Breast epithelium (tissue), 4 donors: ENCODE measurements at places on chromosomes 2 and 18.

DNA sequence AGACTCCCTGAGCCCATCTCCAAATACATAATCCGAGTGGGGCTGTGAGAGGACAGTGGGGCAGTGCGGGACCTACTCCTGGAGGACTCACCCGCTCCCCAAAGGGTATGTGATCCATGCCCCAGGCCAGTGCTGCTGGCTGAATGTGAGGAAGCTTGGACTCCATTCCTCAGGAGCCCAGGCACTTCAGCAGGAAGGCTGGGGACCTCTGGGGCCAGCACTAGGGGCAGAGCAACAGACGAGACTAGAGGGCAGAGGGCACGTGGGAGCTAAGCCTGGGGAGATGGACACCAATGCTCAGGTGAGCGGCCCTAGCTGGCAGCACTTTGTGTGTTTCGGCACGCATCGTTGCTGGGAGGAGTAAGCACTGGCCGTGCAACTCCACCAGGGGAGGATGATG lies 84.9 kb downstream of the MALT1 start:
- DNase-seq: no peak

GRCh38 chr2:221212105-221212504 lies 360.0 kb downstream of the EPHA4 start:
- no peak for DNase-seq

GRCh38 chr2:63975437-63976124 lies 43.6 kb downstream of the VPS54 start:
- no peak for DNase-seq

GRCh38 chr2:213149294-213149875 lies 2.0 kb downstream of the IKZF2 start:
- no peak for DNase-seq

DNA sequence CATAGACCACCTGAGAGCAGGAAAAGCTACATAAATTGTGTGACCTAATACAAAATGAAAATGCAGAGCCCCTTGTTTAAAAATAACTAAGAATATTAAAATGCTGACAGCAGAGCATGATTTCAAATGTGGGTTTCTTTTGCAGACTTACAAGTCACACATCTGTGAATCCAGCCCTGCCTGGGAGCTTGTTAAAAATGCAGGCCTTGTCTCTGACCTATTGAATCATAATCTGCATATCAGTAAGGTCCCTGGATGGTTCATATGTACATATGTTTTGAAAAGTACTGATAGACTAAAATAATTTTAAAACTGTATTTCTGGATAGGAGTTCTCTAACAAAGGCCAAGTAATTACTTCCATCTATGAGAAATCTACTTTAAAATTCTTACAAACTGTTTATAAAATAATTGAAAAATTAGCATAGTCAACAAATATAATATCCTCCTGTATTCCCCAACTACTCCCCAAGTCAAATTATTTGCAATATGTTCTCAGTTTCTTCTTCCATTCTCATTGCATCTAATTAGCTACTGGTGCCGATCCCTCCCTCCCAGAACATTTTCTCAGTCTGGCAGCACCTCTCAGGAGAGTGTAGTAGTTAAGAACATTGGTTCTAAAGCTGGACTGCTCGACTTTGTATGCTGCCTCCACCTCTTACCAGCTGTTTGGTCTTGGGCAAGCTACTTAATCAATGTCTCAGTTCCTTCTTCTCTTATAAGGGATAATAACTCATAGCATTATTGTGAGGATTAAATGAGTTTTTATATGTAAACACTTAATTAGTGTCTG lies 1040.4 kb upstream of the CDH2 start:
- no peak for DNase-seq

DNA sequence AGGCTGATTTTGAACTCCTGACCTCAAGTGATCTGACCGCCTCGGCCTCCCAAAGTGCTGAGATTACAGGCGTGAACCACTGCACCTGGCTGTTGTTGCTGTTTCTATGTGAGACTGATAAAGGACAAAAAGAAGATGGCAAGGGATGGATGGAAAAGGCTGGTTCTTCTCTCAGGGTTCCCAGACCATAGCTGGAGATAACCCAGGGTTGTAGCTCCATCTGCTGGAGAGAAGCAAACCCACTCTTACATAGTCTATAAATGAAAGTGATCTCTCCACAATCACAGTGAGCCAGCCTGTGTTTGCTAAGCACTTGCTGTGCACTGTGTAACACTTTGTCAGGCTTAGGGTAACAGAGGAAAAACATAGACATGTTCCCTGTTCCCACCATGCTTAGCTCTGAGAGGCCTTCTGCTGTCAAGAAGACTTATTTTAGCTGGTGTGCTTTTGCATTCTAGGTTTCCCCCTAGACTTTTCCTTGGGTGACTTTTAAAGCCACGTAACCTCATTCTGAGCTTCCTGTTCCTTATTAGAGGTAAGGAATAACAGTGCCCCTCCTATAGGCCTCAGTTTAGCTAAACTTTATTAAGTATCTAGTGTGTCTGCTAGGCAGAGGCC lies 49.7 kb downstream of the LIMS1 start:
- peak; percentile 30 for DNase-seq

DNA sequence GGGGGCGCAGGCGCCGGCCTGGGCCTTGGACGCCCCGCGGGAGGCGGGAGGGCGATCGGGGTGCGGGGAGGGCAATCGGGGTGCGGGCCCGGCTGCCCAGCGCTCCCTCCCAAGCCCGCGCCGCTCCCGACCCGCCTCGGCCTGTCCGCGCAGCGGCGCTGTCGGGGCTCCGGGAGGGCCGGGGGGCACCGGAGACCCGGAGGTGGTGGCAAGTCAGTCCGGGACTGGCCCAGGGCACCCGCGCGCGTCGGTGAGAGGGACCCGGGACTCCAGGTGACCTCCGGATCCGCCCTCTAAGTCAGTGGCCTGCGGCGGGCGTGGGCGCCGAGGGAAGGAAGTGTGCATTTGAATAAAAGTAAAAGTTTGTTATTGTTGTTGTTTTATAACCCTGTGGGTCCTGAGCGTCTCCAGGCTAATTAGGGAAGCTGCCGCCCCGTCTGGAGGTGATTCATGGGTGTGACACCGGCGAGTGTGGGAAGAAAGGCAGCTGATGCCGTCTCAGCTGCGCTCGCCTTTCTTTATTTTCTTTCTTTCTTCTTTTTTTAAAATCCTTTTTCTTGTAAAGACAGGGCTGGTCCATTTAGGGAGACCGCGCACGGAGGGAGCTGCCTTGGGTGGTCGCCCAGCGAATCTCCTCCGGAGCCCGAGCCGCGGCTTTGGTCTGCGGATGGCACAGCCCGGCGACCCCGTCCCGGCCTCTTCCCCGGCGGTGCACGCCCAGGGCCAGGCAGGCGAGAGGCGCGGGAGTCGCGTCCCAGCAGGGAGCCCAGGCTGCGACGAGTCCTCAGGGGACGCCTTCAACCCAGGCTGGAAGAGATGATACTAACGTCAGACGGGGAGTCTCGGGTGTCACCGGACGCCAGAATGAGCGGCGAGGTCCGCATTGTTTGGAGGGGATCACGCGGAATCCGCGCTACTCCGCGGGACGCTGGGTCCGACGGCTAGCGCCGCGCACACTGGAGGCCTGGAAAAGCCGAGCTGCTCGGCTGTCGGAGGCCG lies 627 bp upstream of the CRACDL start:
- no peak for DNase-seq

DNA sequence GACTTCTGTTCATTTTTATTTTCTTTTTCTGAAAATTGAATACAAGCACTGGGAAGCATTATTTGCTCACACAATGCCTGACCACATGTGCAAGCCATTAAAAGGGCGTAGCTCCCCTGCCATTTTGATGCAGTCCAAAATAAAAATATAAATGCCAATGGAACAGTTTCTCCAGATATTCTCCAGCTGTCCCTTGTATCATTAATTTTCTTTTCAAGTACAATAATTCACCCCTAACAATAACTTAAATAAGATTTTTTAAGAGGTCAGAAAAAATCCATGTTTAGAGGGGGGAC lies 168.0 kb downstream of the TMEFF2 start:
- no peak for DNase-seq

- DNase-seq: no peak
These were observed 227.2 kb upstream of the KLHL29 start for GRCh38 chr2:23157812-23158211.

- DNase-seq: no peak
These were observed 40.9 kb upstream of the ST8SIA3 start for GRCh38 chr18:57311472-57311871.

GRCh38 chr2:160220545-160221009 lies 20.5 kb upstream of the ITGB6 start:
- no peak for DNase-seq

GRCh38 chr2:127170021-127170420 lies 50.1 kb downstream of the CYP27C1 start:
- no peak for DNase-seq
